ENCODE measurements at places on chromosomes 11 and 22.

GRCh38 chr22:39382410-39382809 is 17.2 kb upstream of the TAB1 start:
- no peak for DNase-seq

GRCh38 chr11:58433638-58434203 is 5.8 kb upstream of the OR5B2 start:
- no peak for DNase-seq

GRCh38 chr11:22192642-22193347 is at the start of gene ANO5:
Gene ANO5 (plus strand): TSS chr11:22193085. CDS start chr11:22193493, 408 bp downstream.
- DNase-seq, result peak; percentile 56

GRCh38 chr22:42299586-42300258 is 29.3 kb upstream of the TCF20 start:
- DNase-seq, result peak; percentile 22

DNA sequence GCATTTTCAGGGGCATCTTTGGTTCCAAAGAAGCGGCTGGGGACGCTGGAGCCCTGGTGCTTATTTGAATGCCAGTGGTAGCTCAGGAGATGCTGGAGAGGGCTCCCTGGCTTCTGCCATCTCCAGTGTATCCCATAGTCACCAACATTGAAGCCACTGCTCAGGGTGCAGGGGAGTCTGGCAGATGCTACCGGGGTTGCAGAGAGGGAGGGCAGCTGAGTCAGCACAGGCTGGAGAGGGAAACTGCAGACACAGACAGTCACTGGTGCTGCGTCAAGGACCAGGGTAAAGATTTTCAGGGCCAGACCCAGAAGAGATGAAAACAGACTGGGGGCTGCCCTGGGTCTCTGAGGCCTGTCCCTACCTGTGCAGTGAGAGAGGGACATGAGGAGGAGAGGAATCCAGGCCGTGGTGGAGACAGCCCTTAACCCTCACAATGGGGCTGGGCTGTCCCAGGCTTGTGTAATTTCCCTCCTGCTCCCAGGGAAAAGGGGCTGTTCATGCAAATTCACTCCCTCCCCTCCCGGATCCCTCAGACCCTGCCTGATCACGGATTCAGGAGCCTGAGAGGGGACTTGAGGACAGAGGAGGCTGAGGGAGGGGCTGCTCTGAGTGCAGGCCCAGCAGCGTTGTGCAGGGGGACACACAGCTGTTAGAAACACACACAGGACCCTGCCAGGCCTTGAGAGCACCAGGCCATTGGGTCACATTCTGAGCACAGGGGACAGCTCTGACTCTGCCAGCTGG is 126.9 kb upstream of the GRK3 start:
- no peak for DNase-seq

DNA sequence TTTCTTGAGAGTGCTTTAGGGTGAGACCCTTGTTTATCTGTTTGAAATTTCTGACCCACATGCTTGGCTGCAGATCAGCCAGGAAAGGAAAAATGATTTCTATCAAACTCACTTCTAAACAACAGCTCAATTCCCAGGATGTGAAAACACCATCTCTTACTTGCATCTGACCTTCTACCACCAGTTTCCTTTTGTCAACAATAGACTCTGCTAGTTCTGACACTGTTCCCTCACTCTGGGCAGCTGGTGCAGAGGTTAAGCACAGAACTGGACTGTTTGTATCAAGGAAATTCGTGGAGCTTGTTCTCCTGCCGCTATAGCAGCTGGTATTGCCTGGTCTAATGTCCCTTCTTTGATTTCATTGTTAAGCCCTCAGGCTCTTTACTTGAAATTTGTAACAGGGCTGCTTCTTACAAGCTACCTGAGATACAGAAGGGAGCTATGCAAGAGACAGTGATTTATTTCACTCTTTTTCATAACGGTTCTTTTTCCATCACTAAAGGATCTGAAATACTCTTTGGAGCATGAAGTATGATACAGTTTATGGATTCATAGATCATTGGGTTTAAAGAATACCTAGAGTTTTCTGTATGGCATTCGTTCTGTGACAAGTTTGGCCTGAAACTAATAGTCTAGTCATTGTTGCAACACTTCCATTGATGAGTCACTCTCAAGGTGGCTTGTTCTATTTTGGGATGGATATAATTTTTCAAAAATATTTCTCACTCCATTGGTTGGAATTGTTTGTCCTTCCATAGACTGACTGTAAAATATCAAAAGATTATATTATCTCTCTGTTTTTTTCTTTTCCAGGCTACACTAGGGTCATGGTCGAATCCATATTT is 178.2 kb upstream of the ZC3H12C start:
- peak; percentile 18 for DNase-seq

- DNase-seq, result no peak
Measured at GRCh38 chr22:37443977-37444376, 16.7 kb upstream of the ELFN2 start.

DNA sequence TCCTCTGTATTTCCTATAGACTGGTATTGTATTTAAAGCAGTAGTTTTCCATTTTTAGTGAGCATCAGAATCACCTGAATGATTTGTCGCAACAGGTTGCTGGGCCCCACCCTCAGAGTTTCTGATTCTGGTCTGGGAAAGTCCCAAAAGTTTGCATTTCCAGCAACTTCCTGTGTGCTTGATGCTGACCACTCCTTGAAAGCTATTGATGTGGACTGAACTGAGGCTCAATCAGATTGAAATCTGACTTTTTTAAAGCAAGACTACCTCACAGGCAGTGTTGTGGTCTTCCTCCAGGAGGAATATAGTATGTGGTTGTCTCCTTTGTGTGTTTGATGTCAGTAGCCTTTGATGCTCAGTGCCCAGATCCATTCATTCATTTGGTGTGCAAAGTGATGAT is 17.2 kb upstream of the MPZL2 start:
- peak; percentile 25 for DNase-seq

- no peak for DNase-seq
Measured at GRCh38 chr22:24410110-24410856, 17.1 kb upstream of the ADORA2A start.

DNA sequence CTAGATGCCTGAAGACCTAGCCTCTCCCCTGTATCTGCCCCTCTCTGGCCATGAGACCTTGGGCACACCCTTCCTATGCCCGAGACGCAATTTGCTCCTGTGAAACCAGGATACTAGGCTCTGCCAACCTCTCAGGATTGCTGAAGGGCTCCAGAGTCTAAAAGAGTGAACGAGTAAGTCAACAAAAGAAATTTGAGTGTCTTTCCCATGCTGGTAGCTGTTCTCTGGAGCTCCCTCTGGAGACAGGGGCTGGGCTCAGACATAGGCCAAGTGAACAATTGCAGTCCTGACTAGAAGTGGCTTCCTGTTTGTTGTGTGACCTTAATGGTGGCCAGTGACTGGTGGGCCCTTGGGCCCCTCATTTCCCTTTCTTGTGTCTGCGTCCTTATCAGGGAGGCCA is 189.0 kb upstream of the NARS2 start:
- DNase-seq, result no peak

- no peak for DNase-seq
Measured at GRCh38 chr11:87299041-87299481, 261.3 kb downstream of the TMEM135 start.

- DNase-seq, result peak; percentile 89
Measured at GRCh38 chr11:131408025-131408640, 37.7 kb downstream of the NTM start.
